ENCODE measurements at places on chromosomes 5 and 9.

DNA sequence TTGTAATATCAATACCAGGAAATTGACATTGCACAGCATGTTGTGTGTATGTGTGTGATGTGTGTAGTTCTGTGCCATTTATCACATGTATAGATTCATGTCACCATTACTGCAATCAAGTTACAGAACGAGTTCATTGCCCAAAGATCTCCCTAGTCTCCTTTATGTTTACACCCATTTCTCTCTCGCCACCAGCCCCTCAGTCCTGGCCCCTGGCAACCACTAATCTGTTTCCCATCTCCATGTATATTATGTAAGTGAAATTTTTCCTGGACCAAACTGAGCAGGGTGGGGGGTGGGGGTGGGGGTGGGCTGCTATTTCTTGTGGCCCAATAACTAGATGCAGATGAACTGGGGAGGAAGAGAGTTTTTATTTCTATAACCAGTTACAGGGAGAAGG, 11.5 kb upstream of the S1PR3 start:
- no peak for DNase-seq

GRCh38 chr5:66960369-66961137, 236.0 kb downstream of the CD180 start:
- DNase-seq = no peak

DNA sequence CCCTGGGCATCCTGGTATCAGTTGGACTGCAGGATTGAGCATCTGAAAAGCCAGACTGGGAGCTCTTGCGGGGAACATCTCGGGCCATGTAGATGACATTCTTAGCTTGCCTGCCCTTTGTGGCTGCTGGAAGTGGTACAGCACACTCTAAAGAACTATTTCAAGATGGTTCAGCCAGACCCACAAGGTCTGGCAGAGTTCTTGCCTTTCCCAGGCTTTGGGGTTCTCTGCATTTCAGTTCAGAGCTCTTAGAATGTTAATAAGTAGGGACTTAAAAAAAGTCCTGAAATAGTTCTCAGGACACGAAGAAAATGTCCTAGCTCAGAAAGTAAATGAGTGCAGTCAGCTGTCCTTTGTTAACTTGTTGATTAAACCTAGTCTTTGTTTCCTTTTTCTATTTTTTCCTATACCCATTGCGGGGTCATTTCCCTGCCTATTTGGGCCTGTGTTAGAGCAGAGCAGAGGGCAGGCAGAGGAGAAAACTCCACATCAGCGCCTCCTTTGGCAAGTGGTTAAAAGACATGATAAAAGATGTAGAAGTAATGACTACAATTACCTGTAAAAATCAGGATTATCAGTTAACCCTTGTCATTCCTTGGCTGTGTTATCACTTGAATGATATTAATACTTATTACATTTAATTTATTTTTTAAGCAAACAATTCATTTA, 291.5 kb downstream of the ZSWIM6 start:
- no peak for DNase-seq

DNA sequence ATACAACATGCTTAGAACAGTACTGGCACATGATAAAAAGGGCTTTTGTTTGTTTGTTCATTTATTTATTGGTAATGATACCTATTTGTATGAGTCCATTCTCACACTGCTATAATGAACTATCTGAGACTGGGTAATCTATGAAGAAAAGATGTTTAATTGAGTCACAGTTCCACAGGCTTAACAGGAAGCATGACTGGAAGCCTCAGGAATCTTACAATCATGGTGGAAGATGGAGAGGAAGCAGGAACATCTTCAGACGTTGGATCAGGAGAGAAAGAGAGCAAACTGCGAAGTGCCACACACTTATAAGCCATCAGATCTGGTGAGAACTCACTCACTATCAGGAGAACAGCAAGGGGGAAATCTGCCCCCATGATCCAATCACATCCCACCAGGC, 847.7 kb downstream of the CDH18 start:
- DNase-seq = no peak

DNA sequence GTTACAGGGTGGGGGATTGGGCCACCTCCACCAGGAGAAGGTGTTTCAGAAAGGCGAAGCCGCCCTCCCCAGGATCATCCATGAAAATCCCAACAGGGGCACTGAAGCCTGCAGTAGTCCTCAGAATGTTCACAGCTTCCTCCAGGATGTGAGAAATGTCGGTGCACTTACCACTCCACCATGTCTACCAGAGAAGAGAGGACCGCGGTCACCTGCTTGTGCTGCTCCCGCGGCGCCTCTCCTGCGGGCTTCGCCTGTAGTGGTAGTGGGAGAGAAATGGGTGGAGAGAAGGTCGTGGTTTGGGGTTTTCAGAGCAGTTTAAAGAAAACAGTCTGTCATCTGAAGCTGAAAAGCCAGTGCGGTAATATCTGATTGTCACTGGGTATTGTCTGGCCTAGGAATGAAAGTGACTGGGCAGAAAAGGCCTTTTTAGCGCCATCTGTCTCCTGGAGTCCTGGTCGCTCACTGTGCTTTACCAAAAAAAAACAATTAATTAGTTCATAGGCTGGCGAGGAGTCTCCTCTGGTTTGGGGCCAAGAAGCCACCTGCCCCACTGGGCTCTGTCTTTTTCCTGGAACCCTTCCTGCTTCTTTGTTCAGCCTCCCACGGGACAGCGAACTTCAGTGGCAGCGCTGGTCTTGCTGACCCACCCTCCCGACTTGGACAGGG, 23.0 kb upstream of the PPP1R26 start:
- DNase-seq = no peak

GRCh38 chr9:123080444-123080843, 47.0 kb downstream of the GPR21 start:
- no peak for DNase-seq

- no peak for DNase-seq
Measured at GRCh38 chr5:170149206-170149515, 43.5 kb downstream of the FOXI1 start.

DNA sequence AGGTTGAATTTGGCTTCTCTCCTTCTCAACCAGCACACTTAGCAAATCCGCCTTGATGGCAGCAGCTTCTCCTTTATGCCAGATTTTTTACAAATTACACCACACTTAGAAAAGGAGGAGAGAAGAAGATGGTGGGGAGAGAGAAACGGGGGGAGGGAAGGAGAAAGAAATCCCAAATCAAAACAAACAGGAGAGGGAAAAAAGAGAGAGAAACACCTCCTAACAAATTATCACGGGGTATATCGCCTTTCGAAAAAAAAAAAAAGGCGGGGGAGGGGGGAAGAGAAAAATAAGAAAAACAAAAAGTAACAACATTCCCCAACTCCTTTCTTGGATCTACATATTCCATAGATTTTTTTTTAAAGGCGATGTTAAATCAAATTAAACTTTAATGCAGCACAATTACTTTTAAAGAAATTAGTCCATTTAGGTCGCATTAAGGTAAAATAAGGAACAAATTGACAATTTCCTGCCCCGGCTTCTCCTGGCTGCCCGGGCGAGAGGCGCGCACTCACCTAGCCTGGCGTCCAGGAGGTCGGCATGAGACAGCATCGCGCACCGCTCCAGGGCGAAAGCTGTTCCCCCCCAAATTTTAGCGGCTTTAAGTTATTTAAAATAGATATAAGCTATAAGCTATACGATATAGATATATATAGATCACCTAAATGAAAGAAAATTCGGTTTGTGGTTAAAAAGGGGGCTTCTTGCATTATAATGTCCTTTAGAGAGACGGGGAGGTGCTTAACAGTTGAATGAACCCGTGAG, at the start of gene OTP:
OTP (minus strand) TSS at position 716 of the 765 bp plus-strand sequence; CDS start at position 552, 164 bp downstream.
- no peak for DNase-seq

Data from trophoblast cell (in vitro differentiated cells and primary cell).